ENCODE measurements at places on chromosomes 11 and 22.

GRCh38 chr11:134282121-134283045 lies 6.2 kb downstream of the GLB1L3 start:
- no peak for DNase-seq

DNA sequence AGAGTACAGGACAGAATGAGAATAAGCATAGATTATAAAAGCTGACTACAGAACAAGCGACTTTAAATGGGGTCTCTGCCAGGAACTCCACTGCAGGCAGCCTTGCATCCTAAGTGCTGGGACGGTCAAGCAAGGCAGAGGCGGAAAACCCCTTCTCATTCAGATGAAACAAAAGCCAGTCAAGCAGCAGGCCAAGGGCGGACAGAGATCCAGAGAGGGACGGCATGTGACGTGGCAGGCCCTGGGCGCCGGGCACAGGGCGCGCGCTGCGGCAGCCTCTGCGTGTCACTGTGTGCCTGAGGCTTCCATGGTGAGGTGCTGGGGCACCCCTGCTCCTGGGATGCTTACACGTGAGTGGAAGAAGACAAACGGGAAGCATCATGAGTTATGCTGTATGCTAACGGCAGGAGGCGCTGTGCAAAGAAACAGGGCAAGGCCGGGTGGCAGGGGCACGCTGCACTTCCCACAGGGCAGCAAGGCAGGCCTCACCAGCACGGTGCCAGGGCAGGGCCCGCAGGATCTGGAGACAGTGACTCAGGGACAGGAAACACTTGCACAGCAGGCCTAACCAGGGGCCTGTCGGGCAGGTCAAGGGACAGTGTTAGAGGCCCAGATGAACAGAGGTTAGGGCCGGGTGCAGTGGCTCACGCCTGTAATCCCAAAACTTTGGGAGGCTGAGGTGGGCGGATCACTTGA lies 6.2 kb downstream of the TOLLIP start:
- no peak for DNase-seq

GRCh38 chr11:122883646-122883979 lies 1.1 kb downstream of the JHY start:
- no peak for DNase-seq

DNA sequence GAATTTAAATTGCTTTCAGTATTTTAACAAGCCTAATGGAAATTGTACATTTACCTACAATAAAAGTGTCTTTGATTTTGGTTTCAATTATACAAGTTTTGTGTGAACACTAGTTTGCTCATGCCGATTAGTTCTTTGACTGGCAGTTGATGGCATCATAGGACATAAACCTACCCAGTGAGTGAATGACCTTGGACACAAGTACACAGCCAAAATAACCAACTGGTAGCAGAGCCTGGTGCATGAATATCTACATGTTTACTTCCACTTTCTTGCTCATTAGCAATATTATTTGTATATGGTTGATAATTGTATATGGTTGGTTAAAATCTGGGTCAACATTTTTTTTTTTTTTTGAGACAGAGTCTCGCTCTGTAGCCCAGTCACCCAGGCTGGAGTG lies 37.8 kb downstream of the STIM1 start:
- no peak for DNase-seq

DNA sequence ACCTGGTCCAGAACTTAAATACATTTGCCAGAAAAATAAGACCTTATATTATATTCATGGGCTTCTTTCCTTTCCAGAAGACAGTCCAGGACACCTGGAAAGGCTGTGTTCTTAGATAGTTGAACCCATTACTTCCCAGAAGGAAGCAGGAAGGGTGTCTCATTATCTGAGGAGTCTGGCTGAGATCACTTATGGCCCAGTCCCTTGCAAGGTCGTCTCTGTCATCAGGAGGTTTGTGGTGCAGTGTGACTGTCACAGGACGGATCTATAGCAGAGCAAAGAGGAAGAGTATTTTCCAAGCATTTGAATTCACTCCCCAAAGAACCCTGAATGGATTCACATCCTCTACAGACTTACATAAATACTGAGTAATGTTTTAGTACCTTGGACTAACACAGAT lies 270.7 kb upstream of the MTNR1B start:
- DNase-seq: no peak

- DNase-seq: no peak
Measured at GRCh38 chr11:45949992-45950407, 27.5 kb downstream of the LARGE2 start.
